ENCODE measurements at places on chromosomes 11 and 22. TPM values are rescaled to one million over a fixed set of nuclear protein-coding genes. Genes with fewer than 3 reads are reported as not detected.

DNA sequence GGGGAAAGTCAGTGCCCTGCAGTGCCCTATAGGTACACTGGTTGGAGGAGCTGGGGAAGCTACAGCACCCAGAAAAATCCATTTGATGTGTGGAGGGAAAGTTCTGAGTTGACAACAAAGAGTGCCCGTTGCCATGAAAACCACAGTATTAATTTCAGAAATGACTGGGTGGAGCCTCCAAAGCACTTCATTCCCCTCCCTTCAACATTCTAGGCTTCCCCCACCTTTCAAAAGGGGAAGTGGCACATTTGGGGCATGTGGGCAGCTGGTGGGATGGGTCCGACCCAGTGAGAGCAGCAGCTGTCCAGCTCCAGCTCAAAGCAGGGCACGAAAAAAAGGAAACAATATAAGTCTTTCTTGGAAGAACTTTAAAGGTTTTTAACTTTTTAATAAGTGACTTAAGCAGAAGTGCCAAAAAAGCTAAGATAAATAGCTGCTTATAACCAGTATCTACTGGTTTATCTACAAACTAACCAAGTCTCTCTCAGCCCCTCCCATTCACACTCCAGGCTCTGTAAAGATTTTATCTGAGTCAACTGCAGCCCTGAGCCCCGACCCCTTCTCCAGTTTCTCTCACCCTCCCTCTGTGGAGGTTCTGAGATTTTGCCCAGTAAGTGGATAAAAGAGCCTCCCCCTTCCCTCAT lies 9.0 kb upstream of the AHNAK start:
- DNase-seq: no peak

- no peak for DNase-seq
Measured at GRCh38 chr11:17439316-17439782, 37.3 kb downstream of the ABCC8 start.

GRCh38 chr11:119482521-119483011 lies 59.6 kb upstream of the THY1 start:
- DNase-seq: no peak

- peak; percentile 25 for DNase-seq
Measured at GRCh38 chr11:11243590-11244469, 109.2 kb downstream of the CSNK2A3 start.

DNA sequence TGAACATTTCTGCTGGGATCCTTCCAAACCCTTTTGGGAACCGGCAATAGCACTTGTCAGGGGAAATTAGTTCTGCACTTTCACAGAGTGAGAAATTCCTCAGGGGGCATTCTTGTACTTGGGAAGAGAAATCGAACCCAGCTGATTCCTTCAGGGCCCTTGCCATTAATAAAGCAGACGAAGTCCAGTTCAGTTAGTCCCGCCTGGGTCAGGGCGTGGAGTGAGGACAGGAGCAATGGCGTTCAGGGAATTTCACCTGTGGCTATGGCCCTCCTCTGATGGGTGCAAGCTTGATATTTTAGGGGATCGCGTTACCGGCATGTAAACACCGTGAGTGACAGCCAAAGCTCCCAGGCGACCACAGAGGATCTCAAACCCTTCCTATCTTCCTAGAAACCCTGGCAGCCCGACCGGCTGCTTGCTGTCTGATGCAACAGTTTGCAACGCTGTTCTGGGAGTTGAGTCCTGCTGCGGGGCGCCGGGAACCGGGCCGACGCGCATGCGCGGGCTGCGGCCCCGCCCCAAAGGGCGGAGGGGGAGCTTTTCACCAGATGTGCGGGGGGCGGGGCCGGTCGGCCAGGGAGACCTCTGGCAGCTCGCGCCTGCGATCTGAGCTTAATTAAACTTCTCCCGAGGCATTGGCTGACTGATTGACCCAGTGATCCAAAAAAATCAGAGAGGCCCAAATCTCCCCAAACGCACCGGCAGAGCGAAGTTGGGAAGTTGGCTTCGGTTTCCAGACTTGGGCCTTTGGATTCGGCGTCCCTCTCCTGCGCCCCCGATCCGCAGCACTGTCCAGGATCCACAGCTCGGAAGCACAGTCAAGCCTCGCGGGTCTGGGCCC lies 34.3 kb upstream of the CREB3L1 start:
- DNase-seq: peak; percentile 98

DNA sequence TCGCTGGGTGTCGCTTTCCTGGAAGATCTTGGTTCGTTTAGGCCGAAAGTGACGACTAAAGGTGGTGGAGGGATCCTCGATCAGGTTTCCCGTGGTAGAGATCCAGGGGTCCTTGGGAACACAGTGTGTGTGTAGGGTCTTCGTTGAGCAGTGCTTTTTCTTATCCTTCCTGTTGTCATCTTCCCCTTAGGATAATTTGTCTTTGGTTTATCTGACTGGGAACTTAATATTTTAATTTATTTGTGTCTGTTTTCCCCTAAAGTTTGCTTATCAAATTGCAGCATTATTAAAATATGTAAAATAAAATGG lies 403 bp downstream of the RBM7 start:
- DNase-seq: no peak

DNA sequence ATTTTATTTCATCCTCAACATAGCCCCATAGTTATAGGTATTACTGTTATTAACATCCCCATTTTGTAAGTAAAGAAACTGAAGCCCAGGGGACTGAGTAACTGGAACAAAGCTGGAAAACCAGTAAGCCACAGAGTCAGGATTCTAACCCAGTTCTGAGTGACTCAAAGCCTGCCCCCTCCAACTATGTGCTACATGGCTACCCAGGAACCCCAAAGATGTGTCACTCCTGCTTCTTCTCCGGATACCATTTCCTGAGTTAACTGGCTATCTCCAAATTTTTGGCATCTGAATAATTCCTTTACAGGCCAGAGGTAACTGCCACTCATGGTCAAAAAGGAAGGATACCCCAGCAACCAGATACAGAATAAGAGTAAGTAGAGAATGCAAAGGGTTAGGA lies 43.6 kb downstream of the TENM4 start:
- DNase-seq: no peak

- no peak for DNase-seq
Measured at GRCh38 chr22:25192406-25192805, 7.3 kb upstream of the CRYBB3 start.

GRCh38 chr11:33716243-33716642 lies 15.6 kb upstream of the C11orf91 start:
- DNase-seq: peak; percentile 53

DNA sequence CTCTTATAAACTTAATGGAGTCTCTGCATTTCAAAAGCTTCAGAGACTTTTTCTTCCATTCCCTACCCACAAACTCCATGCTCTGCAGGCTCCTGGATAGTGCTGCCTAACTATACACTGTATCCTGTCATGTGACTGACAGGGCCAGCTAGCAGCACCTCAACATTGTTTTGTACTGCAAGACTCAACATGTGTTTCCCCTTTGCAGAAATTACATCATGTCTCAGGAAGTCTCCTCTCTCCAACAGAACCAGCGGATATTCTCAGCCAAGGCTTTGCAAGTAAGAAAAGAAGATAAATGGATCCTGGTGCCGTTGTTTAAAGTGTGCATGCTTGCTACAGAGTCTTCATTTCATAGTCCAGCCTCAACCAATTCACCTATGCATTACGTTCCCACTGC lies 164.0 kb upstream of the UBASH3B start:
- DNase-seq: peak; percentile 15

The DHCR7 gene
- total RNA-seq: 94.1 TPM

The SCGB1A1 gene
- total RNA-seq: not detected

The GSTT2B gene
- total RNA-seq: 1.9 TPM

The CD3E gene
- total RNA-seq: not detected

The RTN4R gene
- total RNA-seq: 1.3 TPM

Data from fibroblast of villous mesenchyme (primary cell).